Aorta (tissue), 5 donors: ENCODE measurements at places on chromosomes 7 and 10.
A peak's percentile ranks its signal among the peaks of the same experiment; 100 is the strongest.

- no peak overlapping the region for H3K27ac ChIP-seq
- peak; percentile 94 for DNase-seq
- H3K4me1 ChIP-seq, result peaks cover 4% of the 10 kb centered on the region
- H3K4me3 ChIP-seq, result no peak overlapping the region
- no peaks in the 10 kb centered on the region for H3K36me3 ChIP-seq
Observed at GRCh38 chr10:119445311-119445934, 97.1 kb downstream of the RGS10 start.

DNA sequence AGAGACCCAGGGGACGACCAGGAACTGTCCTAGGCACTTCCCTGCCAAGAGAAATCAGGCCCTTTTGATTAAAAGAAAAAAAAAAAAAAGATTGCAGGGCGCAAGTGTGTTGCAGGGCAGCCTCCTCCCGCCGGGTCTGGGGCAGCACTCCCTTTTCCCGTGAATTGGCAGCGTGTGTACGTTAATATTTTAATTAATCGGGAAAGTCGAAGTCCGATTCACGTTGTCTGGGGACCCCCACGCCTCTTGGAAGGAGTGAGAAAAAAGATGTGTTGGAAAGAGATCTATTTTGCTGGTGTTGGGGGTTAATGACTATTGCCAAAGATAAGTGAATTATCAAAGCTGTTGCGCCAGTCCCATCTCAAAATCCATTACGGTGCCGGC lies 1.3 kb upstream of the EBF3 start:
- H3K27me3 ChIP-seq, result no peaks in the 10 kb centered on the region
- no peak overlapping the region for H3K27ac ChIP-seq
- H3K4me1 ChIP-seq, result no peaks in the 10 kb centered on the region
- no peak overlapping the region for H3K4me3 ChIP-seq
- no peaks in the 10 kb centered on the region for H3K36me3 ChIP-seq

GRCh38 chr10:12782537-12782936 lies 219.0 kb downstream of the CCDC3 start:
- H3K36me3 ChIP-seq, result no peaks in the 10 kb centered on the region
- H3K27ac ChIP-seq, result no peak overlapping the region
- no peaks in the 10 kb centered on the region for H3K27me3 ChIP-seq
- no peaks in the 10 kb centered on the region for H3K4me1 ChIP-seq

- H3K27me3 ChIP-seq, result no peaks in the 10 kb centered on the region
- H3K4me1 ChIP-seq, result no peaks in the 10 kb centered on the region
- H3K36me3 ChIP-seq, result no peaks in the 10 kb centered on the region
Observed at GRCh38 chr7:145915679-145916078, 200.9 kb upstream of the CNTNAP2 start.

DNA sequence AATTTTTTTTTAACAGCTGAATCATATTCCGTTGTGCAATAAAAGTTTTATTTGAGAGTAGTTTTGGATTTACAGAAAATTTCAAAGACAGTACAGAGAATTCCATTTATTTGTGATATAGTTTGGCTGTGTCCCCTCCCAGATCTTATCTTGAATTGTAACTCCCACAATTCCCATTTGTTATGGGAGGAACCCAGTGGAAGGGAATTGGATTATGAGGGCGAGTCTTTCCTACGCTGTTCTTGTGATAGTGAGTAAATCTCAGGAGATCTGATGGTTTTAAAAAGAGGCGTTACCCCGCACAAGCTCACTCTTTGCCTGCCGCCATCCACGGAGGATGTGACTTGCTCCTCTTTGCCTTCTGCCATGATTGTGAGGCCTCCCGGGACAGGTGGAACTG lies 228.0 kb upstream of the MAGI2 start:
- H3K27ac ChIP-seq, result no peak overlapping the region
- no peaks in the 10 kb centered on the region for H3K27me3 ChIP-seq
- H3K4me3 ChIP-seq, result no peak overlapping the region

DNA sequence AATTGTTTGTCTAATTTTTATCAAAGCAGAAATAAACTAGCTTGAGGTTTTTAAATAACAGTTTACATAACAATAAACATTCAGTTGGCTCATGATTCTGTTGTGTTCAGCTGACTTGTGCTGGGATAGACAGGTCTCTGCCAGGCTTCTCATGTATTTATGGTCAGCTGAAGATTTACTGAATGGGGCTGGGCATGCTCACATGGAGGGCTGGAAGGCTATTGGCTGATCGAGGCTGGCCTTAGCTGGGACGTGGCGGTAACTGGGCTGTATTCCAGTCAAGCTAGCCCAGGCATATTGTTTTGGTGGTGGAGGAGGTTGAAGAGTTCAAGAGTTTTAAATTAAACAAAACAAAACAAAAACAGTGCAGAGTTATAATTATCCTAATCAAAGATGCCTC lies 251.0 kb upstream of the MTPN start:
- DNase-seq, result no peak
- H3K4me1 ChIP-seq, result no peaks in the 10 kb centered on the region
- no peaks in the 10 kb centered on the region for H3K36me3 ChIP-seq
- H3K4me3 ChIP-seq, result no peak overlapping the region

DNA sequence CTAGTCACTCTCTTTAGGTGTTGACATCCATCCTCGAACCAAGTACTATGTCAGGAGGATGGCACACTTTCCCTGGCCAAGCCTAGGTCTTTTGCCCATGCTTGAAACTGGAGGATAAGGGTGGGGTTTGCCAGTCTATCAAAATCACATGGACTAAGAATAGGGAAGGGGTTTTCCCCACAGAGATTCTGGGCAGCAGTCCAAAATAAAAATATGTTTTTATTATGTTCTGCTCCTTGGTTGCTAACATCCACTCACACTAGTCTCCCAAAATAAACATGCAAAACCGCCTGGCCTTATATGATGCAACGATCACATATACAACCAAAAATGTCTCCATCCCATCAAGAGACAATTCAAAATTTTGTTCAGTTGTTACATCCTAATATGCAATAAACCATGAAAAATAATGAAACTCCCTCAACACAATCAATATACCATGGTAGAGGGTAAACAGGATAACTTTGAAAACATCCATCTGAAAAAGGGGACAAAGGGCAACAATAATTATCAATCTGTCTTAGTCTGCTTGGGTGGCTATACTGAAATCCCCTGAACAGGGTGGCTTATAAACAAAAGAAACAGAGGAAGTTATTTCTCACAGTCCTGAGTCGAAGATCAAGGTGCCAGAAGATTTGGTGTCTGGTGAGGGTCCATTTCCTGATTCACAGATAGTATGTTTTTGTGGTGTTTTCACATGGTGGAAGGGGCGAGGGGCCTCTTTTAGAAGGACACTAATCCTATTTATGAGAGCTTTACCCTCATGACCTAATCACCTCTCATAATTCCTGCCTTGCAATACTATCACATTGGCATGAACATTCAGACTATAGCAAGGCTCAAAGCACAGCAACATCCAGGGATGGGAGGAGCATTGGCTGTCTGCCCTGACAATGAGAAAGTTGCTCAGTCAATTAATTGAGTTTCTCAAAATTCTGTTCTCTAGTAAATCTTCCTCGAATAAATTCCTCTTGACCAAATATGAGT lies 159.3 kb downstream of the ETV1 start:
- no peak for DNase-seq
- H3K27ac ChIP-seq, result no peak overlapping the region
- H3K4me1 ChIP-seq, result no peaks in the 10 kb centered on the region
- H3K36me3 ChIP-seq, result no peaks in the 10 kb centered on the region

DNA sequence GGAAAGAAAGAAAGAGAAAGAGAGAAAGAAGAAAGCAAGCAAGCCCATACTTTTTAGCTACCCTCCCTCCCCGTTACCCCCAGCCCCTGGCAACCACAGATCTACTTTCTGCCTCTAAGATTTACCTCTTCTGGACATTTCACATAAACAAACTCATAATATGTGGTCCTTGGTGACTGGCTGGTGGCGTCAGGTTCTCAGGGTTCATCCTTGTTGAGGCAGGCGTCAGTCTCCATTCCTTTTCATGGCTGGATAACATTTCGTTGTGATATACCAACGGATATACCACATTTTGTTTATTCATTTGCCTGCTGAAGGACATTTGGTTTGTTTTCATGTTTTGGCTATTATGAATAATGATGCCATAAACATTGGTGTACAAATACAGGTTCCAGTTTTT lies 30.5 kb downstream of the CDH23 start:
- H3K27me3 ChIP-seq, result no peaks in the 10 kb centered on the region
- no peak overlapping the region for H3K27ac ChIP-seq

DNA sequence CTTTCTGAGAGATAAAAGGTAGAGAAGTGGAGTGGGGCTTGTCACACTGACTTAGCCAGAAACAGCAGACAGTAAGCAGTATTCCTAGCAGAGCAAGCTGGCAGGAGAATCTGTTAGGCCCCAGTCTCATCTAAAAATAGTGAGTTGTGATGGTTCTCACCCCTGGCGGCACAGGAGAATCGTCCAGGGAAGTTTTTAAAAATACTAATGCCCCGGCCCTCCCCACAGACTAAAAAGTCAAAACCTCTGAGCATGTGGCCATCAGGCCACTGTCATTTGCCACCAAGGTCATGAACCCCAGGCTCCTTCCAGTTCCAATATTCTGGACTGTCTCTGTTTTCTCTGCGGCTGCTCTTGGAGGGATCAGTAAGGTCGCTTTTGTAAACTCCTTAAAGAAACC lies 34.0 kb downstream of the LYZL1 start:
- H3K36me3 ChIP-seq, result no peaks in the 10 kb centered on the region
- DNase-seq, result no peak
- no peak overlapping the region for H3K4me3 ChIP-seq

DNA sequence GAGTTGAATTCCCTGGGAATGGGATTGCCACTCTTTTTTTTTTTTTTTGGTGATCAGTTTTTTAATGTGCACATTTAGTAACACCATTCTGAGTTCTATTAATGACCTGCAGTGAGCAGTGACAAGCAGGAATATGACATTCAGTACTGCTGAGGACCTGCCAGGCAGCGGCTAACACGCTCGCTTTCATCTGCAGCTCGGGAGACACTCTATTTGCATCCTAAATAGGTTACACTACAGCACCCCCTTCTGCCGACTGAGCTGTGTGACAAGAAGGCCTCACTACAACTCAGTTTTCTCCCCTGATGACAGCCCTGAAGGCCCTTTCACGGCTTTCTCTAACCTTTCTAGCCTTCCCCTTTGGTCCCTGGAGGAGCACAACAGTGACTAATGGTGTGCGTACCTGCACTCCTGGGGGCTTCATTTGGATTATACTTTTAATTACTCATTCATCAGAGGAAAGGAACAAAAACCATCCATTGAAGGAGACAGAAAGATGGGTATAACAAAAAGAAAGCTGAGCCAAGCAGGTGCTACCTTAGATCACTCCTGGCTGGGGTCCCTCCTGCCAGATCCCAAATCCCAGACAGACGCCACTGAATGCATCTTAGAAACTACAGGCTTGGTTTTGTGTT lies 872.4 kb downstream of the LRMDA start:
- H3K4me1 ChIP-seq, result no peaks in the 10 kb centered on the region
- peak overlapping the region; percentile 12 for H3K4me3 ChIP-seq
- no peak overlapping the region for H3K27ac ChIP-seq
- no peaks in the 10 kb centered on the region for H3K27me3 ChIP-seq
- no peaks in the 10 kb centered on the region for H3K36me3 ChIP-seq

DNA sequence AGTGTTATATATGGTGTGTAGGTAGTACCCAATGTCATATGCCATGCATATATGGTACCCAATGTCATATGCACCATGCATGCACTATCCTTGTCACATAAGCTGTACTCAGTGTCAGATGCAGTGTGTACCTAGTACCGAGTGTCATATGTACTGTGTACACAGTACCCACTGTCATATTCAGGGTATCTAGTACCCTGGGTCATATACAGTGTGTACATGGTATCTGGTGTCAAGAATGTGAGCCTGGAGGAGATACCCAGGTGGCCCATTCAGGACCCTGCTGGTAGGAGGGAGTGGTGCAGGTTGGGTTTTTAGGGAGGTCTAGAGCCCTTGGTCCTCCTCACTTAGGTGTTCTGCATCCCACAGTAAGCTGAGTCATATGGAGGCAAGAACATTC lies 1.8 kb downstream of the ZMYND11 start:
- H3K36me3 ChIP-seq, result no peaks in the 10 kb centered on the region
- H3K27me3 ChIP-seq, result no peaks in the 10 kb centered on the region
- no peak overlapping the region for H3K4me3 ChIP-seq
- peaks cover 3% of the 10 kb centered on the region for H3K4me1 ChIP-seq
- DNase-seq, result no peak

DNA sequence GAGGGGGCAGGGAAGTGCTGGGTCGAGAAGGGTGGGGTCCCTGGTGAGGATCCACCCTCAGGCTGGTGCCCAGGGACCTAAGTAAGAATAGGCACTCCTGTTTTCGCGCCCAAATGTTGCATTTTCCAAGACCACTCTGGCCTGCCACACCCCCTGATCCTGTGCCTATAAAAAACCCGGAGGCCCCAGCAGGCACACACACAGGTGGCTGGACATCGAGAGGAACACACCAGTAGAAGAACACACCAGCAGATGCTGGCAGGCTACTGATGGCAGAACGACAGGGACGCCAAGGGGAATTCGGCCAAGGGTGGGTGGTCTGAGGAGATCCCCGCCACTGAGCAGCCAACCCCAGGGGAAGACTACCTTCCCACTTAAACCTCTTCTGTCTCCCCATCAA lies 633.9 kb upstream of the POT1 start:
- no peak overlapping the region for H3K4me3 ChIP-seq
- no peak for DNase-seq
- no peaks in the 10 kb centered on the region for H3K4me1 ChIP-seq
- no peaks in the 10 kb centered on the region for H3K36me3 ChIP-seq
- H3K27ac ChIP-seq, result no peak overlapping the region

DNA sequence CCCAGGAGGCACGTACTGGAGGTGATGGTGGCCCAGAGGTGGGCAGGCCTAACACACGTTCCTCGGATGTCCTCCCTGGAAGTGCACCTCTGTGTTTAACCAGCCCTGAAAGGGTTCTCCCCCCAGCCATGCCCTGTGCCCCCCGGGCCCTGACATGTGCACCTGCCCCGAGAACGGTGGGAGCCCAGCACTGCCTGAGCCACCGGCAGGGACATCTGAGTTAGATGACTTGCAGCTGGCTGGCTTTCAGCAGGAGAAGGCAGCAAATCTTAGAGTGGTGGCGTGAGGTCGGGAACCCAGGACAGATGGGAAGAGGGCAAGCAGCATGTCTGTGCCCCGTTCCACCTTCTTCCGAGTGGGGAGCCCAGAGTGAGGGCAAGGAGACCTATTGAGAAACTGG lies 291.8 kb downstream of the TCERG1L start:
- DNase-seq, result no peak
- no peak overlapping the region for H3K4me3 ChIP-seq
- H3K4me1 ChIP-seq, result no peaks in the 10 kb centered on the region
- no peak overlapping the region for H3K27ac ChIP-seq
- H3K27me3 ChIP-seq, result no peaks in the 10 kb centered on the region

GRCh38 chr10:8113616-8114015 lies 59.1 kb downstream of the GATA3 start:
- H3K4me3 ChIP-seq, result no peak overlapping the region
- no peak overlapping the region for H3K27ac ChIP-seq
- no peaks in the 10 kb centered on the region for H3K27me3 ChIP-seq
- no peak for DNase-seq

DNA sequence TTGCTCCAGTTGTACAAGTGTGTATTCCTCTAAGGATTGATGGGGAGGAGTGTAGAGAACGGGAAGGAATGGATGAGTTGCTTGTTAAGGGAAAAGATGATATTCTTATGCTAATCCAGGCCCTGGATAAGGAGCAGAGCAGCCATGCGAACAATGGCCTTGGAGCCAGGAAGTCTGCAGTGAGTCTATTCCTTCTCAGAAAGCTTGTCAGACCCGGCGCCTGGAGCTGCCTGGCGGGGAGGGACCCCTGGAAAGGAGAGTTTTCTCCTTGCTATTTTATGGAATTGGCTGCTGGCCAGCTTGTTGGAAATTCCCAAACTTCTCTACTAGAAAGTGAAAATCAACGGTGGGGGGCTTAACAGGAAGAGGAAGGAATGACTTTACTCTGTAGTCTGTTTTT lies 89.1 kb downstream of the MMRN2 start:
- peaks cover 8% of the 10 kb centered on the region for H3K4me1 ChIP-seq
- no peaks in the 10 kb centered on the region for H3K27me3 ChIP-seq
- no peak overlapping the region for H3K4me3 ChIP-seq
- no peaks in the 10 kb centered on the region for H3K36me3 ChIP-seq
- no peak for DNase-seq
- peak overlapping the region; percentile 55 for H3K27ac ChIP-seq
